ENCODE measurements at places on chromosomes 12 and 14.

GRCh38 chr14:50352584-50352983 is 40.5 kb downstream of the DMAC2L start:
- DNase-seq, result no peak

DNA sequence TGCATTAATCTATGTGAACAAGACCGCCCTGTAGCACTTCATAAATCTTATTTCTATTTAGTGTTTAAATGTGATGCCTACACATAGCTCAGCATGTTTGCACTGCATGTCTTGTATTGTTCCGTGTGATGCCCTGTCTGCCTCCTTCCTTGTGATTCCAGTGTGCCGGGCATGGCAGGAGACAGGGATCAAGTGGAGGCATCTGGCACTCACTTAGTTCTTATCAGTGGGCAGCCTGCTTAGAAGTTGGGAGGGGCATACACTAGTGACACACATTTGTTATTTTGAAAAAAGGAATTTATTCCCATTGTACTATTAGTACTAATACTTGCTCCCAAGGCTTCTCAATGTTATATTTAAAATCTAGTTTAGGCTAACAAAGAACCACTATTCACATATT is 176.4 kb downstream of the KCNA5 start:
- DNase-seq, result no peak

DNA sequence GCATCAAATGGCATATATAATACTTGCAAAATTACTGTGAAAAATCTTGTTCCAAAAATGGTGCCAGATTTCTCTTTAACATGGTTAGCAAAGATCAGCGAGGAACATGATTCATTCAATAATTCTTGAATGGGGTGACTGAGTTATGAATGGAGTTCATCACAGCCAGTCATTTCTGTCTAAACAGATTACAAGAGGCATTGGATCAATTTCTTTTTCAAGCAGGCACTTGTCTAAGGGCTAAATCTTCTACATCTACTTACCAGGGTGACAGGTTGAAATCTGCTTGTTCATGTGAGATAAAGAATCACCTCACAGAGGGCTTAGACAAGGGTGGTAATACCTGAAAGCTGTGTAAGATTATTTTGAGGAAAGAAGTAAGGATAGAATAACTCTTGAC is 247.7 kb downstream of the ATP23 start:
- no peak for DNase-seq

DNA sequence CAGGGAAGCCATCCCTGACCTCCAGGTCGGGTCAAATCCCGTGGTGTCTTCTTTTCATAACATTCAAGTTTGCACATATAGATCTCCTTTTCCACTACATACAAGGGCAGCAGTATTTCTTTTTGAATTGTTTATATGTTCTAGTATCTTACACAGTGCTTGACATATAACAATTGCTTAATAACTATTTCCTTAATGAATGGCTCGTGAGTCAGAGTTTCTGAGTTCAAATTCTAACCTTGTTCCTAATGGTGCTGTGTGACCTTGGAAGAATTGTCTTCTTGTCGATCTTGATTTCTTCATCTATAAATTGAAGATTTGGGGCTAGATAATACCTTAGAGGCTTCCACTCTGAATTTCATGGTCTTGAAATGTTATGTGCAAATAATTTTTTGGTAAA is 57.2 kb upstream of the PELI2 start:
- DNase-seq, result no peak

DNA sequence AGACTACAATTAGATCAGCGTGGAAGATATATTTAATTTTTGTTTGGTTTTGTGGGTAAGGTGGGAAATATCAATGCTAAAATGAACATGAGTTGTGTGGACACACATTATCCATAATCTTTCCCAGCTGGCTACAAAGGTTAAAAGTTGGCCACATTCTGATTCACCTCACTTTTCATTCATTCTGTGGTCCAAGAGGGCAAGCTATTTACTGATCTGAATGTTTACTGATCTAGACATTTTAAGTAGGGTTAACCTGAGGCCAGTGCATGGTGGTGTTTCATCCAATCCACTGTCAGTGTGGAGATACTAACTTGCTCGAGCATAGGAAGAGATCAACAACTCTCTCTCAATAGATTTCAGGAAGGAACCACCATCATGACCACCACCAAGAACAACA is 71.6 kb downstream of the DCAF5 start:
- DNase-seq, result no peak

GRCh38 chr12:53229454-53229853 is 2.6 kb downstream of the RARG start:
- DNase-seq, result no peak

GRCh38 chr14:76870166-76870565 is 44.0 kb downstream of the LRRC74A start:
- no peak for DNase-seq

DNA sequence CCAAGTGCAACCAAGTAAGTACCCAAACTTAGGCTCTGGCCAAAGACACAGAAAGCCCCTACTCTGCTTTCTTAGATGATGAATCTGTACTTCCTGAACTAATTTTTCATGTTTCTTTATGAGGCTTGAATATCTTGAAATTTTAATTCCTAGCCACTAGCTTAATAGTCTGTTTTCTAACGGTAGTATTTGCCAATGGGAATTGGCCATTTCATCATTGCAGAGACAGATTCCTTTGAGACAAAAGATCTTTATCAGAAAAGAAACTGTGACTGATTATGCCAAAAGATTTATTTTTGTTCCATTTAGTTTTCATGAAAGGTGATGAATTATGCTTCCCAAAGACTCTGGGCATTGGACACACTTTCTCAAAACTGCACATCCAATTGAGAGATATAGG is 48.7 kb downstream of the DAD1 start:
- DNase-seq, result no peak

DNA sequence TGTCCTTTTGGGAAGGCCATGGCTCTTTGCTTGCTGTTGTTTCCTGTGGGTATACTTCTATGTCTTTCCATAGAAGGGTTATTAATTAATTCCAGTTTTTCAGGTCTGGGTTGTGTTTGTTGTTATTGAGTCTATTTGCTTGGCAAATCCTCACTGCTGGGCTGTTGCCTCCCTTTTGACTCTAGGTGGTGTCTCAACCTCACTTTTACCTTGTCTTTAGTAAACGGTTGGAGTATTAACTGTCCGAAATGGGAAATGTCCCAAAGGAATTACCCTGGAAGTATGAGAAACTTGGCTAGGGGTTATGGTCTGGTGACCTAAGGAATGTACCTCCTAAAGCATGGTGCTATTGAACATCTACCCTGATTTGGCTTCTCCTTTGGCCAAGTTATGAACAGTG is 16.7 kb downstream of the PRH1 start:
- no peak for DNase-seq

DNA sequence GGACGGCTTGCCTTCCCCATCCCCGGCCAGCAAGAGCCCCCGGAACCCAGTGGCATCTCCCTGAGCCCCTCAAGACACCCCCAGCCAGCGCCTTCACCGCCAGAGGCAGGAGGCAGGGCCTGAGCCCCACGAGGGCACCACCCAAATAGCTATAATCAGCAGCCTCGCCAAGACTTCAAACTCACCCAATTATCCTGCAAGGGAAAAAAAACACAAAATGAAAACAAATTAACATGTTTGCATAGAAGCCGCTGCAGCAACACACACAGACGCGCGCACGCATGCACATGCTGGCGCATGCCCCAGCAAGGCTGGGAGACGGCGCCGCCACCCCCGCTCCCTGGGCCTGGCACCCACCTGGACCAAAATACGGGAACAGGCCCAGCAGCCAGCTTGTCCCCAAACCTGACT is 15.8 kb downstream of the FAM222A start:
- DNase-seq, result no peak

DNA sequence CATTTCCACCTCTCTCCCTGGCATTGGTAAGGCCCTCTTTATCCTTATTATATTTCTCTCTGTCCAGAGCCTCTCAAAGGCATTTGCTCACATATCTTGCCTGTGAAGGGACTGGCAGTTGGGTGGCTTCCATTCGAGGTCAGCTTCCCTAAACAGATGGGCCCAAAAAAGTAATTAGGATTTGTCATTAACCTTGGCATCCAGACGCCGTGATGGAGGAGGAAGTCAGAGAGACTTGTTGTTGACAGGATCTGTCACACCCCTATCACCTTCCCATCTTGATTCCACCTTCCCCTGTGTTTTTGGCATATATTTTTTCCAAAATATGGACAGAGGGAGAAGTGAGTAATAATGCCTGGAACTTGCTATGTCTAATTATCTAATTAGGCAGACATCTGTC is 54.0 kb upstream of the OAS1 start:
- no peak for DNase-seq

GRCh38 chr14:95675486-95675885 is 10.7 kb upstream of the TCL1B start:
- no peak for DNase-seq

GRCh38 chr14:93330609-93331000 is 2.2 kb downstream of the BTBD7 start:
- no peak for DNase-seq

- peak; percentile 89 for DNase-seq
Observed at GRCh38 chr12:54036620-54037359, 3.9 kb downstream of the HOXC5 start.

DNA sequence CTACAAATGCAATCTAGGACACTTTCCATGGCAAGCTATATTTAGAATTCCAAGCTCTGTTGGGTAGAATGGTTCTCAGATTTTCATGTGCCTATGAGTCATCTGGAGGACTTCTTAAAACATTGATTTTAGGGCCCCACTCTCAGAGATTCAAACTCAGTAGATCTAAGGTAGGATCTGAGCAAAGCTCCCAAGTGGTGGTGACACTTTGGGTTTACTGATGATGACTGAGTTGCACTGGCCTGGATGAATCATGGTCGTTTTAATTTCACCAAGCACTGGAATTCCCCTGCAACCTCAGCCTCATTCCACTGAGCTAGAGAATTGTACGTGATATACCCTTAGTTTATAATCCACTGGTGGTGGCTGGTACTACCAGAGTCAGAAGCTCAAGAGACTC is 86.5 kb downstream of the PPM1H start:
- peak; percentile 74 for DNase-seq

DNA sequence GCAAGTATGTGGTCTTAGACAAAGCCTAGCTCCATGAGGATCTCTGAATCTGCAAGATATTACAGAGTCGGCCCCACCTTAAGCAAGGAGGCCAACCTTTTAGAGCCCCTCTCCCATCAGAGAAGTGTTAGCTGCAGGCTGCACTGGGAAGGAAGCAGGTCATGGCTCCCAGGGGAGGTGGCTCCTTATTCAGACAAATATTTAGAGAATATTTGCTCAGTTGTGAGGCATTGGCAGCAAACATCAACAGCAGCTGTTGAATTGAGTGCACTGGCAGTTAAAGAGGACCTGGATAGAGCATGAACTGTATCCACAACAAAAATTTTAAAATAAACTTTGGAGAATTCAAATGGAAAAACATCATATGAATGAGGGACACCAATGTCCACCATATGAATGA is 44.7 kb downstream of the FSCB start:
- DNase-seq, result no peak

DNA sequence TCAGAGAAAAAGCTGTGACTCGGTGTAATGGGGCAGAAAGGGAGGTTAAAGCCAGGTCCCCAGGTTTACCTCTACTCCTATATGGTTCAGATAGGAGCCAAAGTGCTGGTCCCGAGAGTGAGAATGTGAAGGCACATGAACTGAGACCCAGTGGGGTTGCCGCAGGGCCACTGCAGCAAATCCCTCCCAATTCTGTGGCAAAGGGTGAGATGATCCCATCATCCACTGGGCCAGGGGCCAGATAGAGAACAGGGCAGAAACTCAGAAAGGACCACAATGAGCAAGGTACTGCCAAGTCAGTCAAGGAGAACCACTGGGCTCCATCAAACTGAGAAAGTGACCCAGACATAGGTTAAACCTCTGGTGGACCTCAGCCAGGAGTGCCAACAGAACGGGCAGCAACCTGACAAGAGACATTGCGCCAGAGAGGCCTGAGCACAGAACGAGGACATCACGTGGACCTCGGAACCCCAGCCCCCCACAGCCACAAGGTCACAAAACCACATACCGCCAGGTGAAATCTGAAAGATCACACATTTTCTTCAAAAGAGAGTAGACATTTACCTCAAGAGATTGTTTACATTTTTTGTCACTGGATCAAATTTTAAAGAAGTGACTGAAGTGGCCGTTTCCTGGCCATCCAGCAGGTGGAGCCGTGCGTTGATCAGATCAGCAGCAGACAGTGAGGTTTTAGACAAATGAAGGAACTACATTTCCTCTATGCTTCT is 20.5 kb upstream of the ITPR2 start:
- DNase-seq, result peak; percentile 79

GRCh38 chr14:96269359-96269710 is 13.3 kb downstream of the BDKRB1 start:
- no peak for DNase-seq

DNA sequence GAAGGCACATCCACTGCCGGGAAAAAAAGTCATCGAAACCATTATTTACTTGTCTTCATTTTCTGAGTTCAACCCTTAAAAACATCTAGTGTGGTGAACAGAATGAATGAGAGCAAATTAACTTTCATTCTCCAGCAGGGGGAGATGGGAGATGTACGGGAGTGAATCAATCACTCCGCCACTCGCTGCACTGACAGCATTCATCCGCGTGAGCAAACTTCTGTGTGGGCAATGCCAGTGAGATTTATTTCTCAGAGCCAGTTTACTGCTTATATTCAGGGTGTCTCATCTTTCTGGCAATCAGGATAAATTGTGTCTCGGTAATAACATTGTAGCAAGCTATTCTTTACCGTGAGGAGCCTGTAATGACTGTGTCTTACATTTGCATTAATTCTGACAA is 463.6 kb upstream of the MIS18BP1 start:
- DNase-seq, result peak; percentile 5

DNA sequence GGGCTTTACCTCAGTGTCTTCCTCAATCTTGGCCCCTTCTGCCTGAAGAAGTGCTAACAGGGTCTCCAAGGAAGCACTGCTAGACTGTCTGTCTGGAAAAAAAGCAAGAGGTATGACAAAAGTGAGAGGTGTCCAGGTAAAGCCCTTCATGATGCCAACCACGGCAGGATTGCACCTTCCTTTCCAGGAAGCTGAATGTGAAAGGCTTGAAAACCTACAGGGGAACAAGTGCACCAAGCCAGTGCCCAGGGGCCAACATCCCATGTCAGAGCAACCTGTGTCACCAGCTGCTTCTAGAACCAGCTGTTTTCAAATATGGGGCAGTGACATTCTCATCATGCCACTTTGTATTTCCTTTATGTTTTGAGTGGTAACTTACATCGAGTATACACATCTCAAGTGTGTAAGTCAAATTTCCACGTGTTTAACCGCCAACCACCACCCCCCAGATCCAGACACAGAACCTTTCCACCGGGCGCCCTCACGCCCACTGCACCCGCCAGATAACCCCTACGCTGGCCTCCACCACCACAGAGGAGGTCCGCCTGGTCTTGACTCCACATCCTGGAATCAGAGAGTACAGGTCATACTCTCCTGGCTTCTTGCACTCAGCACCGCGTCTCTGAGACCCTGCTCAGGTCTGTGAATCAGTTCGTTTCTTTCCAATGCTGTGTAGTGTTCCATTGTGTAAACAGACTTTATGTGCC is 27.3 kb downstream of the VPS37B start:
- no peak for DNase-seq
